ENCODE measurements at places on chromosomes 3 and 15.

GRCh38 chr3:162328649-162329048 is 832.0 kb downstream of the OTOL1 start:
- DNase-seq, result no peak

- DNase-seq, result no peak
Observed at GRCh38 chr3:124592658-124593441, 137.4 kb upstream of the UMPS start.

- no peak for DNase-seq
Observed at GRCh38 chr3:144488927-144489326, 517.3 kb downstream of the DIPK2A start.

DNA sequence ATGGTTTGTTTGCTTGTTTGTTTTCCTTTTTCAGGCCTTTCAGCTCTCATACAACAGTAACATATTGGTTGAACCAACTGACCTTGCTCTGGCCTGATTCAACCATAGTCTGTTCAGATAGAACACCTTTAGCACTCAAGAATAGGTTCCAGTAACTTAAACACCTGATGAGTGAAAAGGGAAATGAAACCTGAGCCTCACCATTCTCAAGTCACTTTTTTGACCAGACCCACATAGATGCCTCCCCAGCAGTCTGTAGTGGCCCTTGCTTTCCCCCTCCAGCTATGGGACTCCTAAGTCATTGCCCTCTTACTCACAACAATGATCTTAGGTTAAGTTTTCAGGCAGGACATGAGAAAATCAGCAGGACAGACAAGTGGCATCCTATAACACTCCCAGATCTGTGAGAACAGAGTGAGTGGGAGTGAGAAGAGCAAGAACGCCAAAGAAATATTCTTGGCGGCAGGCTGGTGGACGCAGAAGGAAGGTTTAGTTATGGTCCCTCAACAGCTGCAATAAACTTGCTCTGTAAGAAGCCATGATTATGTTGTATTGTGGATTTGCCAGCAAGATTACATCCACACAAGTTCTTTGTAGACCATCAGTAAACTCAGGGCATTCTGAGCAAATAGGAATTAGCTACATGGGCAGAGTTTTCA is 367.5 kb downstream of the MECOM start:
- DNase-seq, result no peak

DNA sequence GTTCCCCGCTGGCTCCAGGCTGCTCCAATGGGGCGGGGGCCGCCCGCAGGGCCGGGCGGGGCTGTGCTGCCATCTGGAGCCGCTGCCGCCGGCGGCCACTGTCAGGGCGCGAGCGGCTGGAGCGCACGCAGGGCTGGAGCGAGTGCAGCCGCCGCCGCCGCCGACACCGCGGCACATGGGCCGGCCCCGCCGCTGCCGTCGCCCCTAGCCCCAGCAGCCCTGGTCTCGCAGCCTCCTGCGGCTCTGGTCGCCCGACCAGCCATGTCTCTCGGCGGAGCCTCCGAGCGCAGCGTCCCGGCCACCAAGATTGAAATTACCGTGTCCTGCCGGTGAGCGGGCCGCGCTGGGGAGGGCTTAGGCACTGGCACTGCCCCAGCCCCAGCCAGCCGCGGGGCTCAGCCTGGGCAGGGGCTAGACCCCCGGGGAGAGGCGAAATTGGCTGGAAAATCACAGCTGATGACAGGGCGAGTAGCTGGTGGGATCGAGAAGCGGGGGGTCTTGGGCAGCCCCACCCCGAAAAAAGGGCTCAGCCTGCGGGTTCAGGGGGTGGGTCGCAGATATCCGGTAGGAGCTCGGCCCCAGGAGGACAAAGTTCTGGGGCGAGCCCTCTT is at the start of gene CPNE9:
CPNE9 (plus strand) TSS at position 98 of the 611 bp plus-strand sequence; CDS start at position 262, 164 bp downstream.
- no peak for DNase-seq

GRCh38 chr3:114572364-114573062 is 278.7 kb downstream of the TIGIT start:
- DNase-seq, result no peak

- DNase-seq, result no peak
Observed at GRCh38 chr3:196967412-196968232, 1.0 kb downstream of the PIGZ start.

DNA sequence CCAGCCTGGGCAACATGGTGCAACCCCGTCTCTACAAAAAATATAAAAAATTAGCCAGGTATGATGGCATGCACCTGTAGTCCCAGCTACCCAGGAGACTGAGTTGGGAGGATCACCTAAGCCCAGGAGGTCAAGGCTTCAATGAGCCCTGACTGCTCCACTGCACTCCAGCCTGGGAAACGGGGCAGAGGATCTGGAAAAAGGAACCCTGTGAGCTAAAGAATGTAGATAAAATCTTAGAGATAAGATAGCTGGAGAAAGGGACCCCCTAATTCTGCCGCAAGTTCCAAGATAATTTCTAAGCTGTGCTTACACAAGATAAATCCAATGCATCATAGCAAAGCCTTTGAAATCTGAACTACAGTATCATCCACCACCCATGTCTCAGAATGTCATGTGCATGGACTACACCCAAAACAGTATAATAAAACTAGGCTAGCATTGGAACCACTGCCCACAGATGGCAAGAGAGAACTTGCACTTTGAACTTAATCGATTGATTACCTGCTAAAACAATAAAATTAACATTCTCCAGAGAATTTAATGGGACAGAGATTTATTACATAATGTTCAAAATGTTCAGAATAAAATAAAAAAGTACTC is 99.9 kb downstream of the TRIM42 start:
- no peak for DNase-seq

- DNase-seq, result no peak
Observed at GRCh38 chr3:146130881-146131371, 30.1 kb downstream of the PLOD2 start.

- peak; percentile 50 for DNase-seq
Observed at GRCh38 chr3:156509189-156510174, 45.4 kb downstream of the SSR3 start.

- DNase-seq, result no peak
Observed at GRCh38 chr15:57152666-57153539, 223.4 kb upstream of the CGNL1 start.

DNA sequence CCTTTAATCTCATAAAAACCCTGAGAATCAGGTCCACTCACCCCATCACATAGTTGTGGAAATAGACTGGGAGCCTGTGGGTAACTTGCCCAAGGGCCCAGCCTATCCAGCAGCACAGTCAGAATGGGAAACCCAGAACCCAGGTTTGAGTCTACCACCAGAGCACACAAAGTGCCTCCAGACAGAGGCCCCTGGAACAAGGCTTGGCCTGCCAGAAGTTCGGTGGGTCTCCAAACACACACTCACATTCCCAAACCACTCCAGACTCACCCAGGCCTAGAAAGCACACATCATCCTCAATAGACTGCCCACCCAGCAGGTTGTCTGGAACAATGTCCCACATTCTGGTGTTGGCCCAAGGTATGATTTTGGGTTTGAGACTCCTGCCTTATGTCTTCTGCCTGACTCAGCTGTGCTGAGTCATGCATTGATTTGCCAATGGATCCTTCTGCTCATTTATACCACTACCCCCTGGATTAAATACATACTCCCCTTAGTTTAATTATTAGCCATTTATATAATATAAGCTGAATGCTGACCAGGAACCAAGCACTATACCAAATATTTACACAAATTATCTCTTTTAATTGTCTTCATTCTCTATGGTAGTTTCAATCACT is 4.5 kb downstream of the SLC12A8 start:
- DNase-seq, result no peak

- no peak for DNase-seq
Observed at GRCh38 chr3:11624161-11624560, 19.6 kb downstream of the VGLL4 start.

DNA sequence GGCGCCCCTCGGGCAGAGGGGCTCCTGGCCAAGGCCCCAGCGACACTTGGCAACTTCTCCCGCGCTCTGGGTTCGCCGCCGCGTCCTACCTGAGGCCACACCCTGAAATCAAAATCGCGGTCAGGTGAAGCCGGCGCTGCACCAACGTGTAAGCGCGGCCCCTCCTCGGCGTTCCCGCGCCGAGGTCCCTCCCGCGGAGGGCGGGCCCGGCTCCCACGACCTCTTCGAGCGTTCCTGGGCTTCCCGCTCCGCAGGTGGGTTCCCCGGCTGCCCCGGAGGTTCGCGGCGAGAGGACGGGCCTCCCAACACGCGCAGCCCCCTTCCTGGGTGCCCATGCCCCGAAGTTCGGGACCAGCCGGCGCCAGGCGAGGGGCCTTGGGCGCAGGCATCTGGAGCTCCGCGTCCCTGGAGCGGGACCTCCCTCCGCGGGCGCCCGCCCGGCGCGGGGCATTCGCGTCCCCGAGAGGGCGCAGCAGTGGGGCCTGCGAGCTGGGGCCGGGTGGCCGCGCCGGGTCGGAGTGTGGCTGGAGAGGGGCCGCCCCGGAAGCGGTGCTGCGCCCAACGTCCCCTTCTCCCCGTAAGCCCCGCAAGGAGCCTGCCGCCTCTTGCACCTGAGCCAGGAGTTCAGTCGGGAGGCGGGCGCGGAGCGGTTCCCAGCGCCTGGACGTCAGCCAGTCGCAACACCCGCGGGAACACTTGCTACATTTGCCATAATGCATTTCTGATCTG is 13.7 kb downstream of the PAK6 start:
- DNase-seq, result no peak

- no peak for DNase-seq
Observed at GRCh38 chr15:48730506-48730905, 80.4 kb downstream of the CEP152 start.

DNA sequence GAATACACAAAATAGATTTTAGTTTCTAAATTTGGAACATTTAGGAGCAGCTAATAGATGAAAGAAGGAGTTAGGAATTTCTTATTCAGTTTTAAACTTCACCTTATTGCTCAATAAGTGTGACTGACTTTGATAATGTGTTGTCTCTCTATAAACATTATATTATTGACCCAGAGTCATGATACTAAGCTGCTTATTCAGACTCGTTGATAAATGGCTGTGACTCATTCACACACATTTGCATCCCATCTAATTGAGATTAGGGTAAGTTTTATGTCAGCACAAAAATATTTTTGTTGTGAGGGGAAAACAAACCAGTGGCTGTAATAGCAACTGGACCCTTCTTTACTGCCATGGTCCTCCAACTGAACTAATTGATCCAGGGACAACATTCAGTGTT is 137.6 kb downstream of the GOLIM4 start:
- DNase-seq, result no peak

GRCh38 chr3:114154321-114154821 is 24.5 kb downstream of the DRD3 start:
- DNase-seq, result no peak

DNA sequence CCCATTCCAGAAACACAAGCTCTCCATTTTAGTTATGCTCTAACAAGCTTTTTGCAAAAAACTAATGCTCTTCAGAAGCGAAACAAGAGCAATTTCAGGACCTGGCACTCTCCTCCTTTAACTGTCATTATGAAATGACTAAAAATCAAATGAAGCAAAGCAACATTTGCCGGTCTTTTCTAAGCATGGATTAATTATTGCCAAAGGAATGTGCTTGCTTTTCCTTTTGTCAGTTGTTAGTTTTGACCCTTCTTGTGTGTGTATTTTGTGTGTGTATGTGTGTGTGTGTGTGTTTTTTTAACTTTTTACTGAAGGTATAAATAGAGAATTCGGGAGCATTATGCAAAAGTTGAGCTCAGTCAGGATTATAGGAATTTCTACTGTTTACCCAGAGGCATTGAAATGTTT is 509.1 kb downstream of the TUSC7 start:
- DNase-seq, result no peak

DNA sequence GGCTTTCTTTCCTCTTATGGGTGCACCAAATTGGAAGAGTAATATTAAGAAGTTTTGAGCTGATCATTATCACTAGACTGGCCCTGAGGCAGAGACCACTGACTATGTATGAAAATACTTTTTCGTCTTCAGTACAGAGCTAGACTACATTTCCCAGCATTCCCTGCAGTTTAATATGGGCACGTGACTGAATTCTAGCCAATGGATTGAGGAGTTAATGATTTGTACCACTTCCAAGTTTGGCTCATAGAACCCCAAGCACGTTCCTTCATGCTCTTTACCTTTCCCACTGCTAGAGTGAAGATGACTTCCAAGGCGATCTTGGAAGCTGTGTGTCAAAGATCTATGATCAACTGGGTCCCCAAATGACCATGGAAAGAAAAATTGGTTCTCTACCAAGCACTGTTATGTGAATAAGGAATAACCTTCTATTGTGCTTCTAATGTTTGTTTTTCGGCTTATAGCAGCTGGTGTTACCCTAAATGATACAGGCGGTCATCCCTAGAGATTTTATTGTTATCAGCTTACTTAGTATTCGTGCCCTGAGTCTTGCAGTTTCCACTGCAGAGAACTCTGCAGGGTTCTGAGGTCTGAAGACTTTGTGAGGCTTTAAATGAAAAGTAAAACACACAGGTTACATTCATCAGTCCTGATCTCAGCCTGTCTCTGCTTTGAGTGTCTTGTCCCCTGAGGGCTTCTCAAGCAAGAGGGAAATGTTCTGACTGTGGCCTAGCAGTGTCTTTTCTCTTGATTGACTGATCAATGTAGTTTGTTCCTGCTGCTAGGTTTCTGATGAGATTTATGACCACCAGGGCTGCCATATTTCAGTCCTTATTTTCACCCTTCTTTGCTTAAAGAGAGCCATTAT is 486.8 kb downstream of the PDCD6IP start:
- DNase-seq, result no peak

GRCh38 chr3:52779011-52779836 is 1.8 kb downstream of the ITIH1 start:
- no peak for DNase-seq

GRCh38 chr3:7447197-7447769 is 586.4 kb downstream of the GRM7 start:
- no peak for DNase-seq

GRCh38 chr15:88071141-88071540 is 185.4 kb downstream of the NTRK3 start:
- DNase-seq, result no peak

- DNase-seq, result no peak
Observed at GRCh38 chr3:107847791-107848190, 243.0 kb downstream of the CD47 start.

DNA sequence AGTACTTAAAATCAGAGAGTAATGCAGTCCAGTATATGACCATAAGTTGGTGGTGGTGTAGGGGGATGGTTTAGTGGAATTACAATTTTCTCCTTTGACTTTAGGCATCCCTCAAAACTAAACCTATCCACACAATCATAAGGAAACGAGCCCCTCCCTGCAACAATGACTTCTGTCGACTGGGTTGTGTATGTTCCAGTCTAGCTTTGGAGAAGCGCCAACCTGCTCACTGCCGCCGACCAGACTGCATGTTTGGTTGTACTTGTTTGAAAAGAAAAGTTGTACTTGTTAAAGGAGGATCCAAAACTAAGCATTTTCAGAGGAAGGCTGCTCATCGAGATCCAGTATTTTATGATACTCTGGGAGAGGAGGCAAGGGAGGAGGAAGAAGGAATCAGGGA is 52.8 kb downstream of the MGA start:
- no peak for DNase-seq

- no peak for DNase-seq
Observed at GRCh38 chr15:95630683-95631082, 699.8 kb upstream of the NR2F2 start.

DNA sequence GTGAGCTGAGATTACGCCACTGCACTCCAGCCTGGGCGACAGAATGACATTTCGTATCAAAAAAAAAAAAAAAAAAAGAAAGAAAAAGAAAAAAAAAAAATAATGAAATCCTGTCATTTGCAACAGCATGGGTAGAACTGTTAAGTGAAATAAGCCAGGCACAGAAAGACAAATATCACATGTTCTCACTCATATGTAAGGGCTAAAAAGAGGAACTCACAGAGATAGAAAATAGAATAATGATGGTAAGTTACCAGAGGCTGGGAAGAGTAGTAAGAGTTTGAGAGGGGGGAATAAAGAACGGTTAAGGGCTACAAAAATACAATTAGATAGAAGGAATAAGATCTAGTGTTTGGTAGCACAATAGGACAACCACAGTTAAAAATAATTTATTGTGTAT is 19.7 kb downstream of the DENND6A start:
- DNase-seq, result no peak

Measured in COR-L47 (cell line).